SW 1271 (cell line): ENCODE measurements at places on chromosomes 16 and 17.

DNA sequence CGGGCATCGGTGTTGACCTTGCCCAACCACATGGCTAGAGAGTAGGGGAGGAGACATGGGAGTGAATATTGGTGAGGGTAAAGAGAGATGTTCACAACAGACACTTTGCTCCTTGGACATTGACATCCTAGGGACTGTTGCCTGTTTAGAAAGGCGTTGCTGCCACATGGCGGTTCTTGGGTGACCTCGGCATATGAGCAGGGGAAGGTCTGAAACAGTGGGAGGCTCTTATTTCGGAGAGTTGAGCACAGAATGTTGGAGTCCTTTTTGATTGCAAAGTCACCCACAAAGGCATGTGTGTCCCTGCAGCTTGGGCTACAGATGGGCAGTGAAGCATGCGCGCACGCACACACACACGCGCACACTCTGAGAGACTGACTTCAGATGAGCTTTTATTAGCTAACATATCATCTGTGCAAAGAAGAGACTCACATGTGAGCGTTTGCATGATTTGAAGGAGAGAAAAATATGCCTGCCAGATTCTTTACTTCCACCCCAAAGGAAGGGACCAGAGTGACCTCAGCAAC, 104.4 kb downstream of the SHISA9 start:
- no peak for DNase-seq

DNA sequence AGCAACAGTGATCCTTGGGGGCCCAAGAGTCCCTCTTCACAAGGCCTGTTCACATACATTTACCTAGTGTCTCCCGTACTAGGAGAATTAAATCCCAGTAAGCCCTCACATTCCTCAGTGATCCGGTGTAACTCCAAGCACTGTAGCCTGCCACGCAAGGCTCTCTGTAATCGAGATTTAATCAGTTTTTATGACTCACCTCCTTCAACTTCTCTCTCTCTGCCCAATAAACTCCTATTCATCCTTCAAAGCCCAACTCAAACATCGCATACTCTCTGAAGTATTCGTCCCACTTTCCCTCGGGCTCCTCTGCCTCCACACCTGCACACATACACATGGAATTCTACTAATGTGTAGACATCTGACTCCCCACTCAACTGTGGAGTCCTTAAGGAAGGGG, 141.8 kb downstream of the CMIP start:
- no peak for DNase-seq

GRCh38 chr16:7303660-7304200, 28.9 kb upstream of the RBFOX1 start:
- no peak for DNase-seq

DNA sequence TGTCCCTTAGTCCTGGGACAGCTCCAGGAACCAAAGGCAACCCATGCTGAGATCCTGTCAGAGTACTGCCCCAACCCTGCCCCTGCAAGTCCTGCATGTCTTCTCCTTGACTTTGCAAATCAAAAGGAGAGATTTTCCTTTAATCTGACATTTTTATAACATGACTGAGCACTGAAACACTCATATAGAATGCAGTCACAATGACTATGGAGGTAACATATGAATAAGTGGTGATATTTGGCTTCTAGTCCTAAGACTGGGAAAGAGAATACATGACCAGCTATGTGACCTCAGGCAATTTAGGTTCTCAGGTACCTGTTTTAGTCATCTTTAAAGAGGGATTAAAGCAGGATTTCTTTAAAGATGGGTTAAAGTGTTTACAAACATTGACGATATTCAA, 941.6 kb upstream of the CDH8 start:
- no peak for DNase-seq

DNA sequence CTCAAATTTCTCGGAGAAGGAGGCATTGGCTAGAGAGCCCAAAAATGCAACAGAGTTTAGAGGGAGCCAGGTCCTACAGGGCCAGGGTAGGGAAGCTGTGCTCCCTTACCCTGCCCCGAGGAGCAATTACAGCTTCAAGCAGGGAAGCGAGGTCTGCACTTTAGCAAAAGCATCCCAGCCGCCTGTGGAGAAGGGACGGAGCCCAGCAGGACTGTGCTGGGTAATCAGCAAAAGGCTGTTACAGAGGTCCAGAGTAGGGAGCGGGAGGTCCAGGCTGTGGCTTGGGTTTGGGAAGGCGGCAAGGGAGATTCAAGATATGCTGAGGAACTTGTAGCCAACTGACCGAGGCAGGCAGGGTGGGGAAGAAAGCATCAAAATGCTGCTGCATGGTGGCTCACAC, 162.6 kb downstream of the TMEM132E start:
- DNase-seq: no peak

GRCh38 chr17:56468840-56469239, 124.7 kb upstream of the NOG start:
- DNase-seq: no peak

DNA sequence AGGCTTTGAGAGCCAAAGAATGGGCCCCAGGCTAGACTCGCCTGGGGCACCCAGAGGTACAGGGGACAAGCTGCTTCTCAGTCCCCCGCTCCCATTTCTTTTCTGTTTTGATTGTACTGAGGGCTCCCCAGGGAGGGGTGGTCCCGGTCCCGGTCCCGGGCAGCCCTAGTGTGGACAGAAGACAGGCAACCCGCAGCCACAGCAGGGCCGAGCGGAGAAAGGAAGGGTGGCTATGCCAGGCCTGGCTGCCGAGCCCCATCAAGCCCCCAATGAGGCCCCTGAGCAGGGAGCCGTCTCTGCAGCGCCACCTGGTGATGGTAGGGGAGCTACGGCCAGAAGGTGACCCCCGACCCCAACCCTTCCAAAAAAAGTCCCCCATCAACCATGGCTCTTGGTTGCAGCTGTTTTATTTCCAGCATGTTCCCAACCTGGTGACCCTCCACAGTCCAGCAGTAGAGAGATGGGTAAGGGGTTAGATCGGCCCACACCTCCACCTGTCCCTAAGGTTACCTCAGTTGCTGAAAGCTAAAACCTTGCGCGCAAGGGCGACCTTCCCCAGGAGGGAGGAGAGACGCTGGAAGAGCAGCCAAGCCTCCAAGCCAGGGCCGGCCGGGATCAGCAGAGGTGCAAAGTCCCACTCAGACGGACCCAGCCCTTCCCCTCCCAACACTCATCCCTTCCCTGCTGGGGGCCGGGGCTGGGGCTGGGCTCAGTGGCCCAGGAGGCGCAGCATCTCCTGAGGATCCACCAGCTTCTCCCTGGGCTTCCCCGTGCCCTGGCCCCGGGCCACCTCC, 2.6 kb upstream of the GRIN2C start:
- DNase-seq: peak; percentile 16

DNA sequence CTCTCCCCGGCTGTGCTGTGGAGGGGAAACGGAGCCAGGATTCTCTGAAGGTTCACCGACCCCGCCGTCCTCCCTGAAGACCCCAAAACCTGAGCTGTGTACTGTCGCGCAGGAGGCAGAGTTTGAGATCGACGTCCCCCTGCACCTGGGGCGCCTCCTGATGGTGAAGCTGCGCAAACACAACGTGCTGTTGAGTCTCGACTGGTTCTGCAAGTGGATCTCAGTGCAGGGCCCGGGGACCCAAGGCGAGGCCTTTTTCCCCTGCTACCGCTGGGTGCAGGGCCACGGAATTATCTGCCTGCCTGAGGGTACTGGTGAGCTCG, 62.6 kb upstream of the TEKT1 start:
- no peak for DNase-seq

DNA sequence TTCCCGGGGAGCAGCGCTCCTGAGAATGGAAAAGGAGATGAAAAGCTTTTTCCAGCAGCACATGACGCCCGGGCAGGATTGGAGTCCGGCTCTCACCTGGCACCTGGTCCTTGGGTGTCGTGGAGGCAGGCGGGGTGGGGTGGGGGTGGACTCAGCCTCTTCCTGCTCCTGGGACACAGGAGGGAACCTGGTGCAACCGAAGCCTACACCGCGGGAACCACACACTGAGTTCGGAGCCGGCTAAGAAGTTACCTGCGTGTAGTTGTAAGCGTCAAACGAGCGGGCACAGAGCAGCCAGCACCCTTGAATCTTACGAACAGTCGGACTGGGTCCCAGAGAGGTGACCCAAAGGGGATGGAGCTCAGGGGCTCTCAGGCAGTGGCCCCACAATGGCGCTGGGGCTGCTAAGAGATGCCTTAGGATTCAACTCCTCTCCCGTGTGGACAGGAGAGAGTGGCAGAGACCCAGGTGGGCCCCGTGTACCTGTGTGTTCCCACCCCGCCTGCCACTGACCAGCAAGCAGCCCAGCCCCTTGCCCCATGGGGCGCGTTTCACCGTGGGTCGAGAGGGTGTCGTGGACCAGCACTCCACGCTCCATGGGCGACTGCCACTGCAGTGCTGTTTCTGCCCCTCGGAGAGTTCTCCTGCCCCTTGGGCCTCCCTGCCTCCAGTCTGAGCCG, 105.8 kb upstream of the METRNL start:
- DNase-seq: no peak

- no peak for DNase-seq
Observed at GRCh38 chr17:34254651-34255380, at the start of gene CCL2. Gene CCL2 (plus strand): TSS chr17:34255285. CDS start chr17:34255350, 65 bp downstream.

DNA sequence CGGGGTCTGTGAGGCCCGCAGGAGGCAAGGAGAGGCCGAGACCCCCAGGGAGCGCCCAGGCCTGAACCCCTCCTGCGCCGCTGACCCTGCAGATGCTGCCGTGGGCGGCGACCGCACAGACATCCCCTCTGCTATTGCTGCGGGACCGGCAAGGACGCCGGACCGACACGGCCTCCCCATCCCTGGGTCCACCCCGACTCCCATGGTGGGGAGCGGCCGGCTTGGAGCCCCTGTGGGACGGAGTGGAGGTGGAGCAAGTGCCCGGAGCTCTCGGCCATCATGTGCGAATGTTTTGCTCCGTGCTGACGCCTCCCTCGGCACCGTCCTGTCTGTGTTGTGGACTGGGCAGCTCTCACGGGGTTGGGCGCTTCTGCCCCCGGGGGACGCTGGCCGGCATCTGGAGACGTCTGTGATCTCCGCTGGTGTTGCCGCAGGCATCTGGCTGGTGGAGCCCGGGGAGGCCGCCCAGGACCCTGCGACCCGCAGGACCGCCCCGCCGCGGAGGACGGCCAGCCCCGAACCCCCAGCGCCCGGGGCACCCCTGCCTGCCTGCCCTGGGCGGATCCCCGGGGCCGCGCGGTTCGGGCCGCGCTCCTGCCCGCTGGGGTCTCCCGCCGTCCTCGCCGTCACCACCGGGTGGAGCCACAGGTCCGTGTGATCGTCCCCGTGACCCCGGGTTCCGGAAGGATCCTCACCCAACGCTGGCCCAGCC, 12.8 kb upstream of the GNG13 start:
- no peak for DNase-seq

- DNase-seq: no peak
Observed at GRCh38 chr17:70017112-70017511, 57.9 kb upstream of the KCNJ16 start.

DNA sequence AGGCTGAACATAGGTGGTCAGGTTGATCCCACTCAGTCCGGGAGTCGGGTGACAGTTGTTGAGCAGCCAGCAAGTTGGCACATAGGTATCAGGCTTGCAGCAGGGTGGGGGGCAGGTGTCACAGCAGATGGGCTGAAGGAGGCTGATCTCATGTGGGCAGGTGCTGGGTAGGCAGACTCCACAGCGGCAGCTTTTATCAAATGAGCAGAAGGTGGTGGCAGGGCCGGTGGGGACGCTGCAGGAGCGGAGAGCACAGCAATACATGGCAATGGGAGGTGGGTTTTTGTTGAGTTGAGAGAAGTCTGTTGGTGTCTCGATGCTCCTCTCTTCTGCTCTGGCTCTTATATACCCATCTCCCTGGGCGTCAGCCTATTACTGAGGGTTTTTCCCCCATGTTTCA, at the start of gene KRTAP3-1:
TSS of gene KRTAP3-1 (minus strand) at position 318 of the 400 bp plus-strand sequence. CDS start at position 264, 54 bp downstream.
- no peak for DNase-seq

DNA sequence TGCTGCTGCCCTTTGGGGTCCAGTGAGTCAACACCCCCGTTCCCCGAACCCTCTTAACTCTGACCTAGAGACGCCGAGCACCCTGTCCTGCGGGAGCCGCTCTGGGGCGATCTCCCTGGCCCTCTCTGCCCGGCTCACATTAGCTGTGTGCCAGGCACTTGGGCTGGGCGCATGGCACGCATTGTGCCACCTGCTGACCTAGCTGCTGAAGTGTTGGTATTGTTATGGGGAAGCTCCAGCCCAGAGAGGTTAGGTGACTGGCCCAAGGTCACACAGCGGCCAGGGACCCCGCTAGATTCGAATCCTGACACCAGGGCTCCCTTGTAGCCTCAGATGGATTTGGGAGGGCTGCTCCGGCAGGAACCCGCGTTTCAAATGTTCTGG, 1.1 kb downstream of the HSD17B1 start:
- peak; percentile 25 for DNase-seq

DNA sequence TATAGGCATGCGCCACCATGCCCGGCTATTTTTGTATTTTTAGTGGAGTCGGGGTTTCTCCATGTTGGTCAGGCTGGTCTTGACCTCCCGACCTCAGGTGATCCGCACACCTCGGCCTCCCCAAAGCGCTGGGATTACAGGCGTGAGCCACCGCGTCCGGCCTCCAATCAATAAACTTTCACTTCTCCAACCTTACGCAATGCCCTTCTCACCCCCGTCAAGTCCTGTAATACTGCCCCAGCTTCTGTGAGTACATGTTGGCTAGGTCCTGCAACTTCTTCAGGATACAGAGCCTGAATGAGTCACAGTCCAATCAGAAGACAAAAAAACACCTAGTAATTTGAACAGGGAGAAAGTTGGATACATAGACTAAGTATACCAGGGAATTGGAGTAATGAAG, 47.1 kb upstream of the PHOSPHO1 start:
- DNase-seq: no peak

GRCh38 chr17:45927247-45927646, 32.9 kb downstream of the MAPT start:
- no peak for DNase-seq

GRCh38 chr17:2019723-2020122, 5.4 kb downstream of the RTN4RL1 start:
- no peak for DNase-seq

DNA sequence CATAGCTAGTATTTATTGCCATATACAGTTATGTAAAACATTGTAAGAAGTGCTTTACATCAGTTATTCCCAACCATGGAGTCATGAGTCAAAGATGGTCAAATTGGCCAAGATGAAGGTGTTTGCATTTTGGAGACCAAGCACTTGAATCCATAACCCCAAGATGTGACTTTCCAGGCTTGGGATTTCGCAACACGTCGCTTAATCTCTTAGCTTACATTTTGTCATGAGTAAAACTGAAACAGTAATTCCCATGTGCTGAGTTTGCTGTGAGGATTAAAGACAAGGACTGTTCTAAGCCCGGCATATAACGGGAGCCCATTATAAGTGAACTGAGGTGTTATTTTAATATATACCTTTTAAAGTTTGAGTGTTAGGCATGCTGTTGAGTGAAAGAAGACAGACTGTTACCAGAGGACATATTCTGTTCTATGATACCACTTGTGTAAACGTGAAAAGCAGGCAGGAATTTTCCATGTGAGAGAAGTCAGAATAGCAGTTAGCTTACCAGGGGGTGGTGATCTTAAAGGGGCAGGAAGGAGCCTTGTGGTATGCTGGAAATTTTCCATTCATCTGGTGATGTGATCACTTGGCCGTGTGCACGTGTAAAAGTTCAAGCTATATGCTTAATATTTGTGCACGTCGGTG, 484.9 kb downstream of the WWOX start:
- no peak for DNase-seq

- peak; percentile 6 for DNase-seq
Observed at GRCh38 chr17:45895304-45895968, 1.1 kb downstream of the MAPT start.

GRCh38 chr17:39979893-39980350, 685 bp upstream of the PSMD3 start:
- DNase-seq: peak; percentile 68
